ENCODE measurements at places on chromosomes 12 and 14. TPM values are rescaled to one million over a fixed set of nuclear protein-coding genes. Genes with fewer than 3 reads are reported as not detected.

DNA sequence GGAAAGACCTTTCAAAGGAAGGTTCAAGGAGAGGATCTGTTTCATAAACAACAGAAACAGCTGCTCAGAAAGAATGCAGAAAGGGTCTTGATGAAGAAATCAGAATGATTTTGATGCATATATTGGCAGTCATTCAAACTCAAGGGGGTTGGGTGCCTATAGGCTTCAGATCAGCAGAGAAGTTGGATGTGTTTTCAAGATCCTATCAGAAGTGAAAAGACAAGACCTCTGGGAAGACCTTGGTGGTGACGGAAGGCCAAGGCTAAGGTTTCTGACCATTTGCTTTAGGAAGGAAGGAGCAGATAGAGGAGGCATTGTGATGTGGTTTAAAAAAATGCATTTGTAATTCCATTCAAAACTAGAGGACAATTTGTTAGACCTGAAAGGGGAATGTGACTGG, 15.2 kb upstream of the PTPRB start:
- DNase-seq = no peak

DNA sequence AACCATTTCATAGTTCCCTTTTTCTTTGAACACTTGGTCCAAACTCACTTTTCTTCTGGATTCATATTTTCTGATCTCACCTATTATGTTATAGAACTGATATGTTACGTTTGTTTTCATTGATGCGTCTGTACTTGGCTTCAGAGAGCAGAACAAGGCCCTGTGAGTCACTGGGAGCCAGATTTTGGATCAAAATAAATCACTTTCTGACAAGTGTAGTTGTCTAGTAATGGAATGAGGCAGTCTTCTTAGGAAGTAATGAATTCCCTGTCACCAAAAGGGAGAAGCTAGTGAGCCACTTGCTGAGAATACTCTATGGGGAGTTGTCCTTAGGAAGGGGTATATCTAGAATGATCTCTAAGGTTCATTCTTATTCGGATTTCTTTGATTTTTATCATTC, 10.2 kb downstream of the BICD1 start:
- no peak for DNase-seq

DNA sequence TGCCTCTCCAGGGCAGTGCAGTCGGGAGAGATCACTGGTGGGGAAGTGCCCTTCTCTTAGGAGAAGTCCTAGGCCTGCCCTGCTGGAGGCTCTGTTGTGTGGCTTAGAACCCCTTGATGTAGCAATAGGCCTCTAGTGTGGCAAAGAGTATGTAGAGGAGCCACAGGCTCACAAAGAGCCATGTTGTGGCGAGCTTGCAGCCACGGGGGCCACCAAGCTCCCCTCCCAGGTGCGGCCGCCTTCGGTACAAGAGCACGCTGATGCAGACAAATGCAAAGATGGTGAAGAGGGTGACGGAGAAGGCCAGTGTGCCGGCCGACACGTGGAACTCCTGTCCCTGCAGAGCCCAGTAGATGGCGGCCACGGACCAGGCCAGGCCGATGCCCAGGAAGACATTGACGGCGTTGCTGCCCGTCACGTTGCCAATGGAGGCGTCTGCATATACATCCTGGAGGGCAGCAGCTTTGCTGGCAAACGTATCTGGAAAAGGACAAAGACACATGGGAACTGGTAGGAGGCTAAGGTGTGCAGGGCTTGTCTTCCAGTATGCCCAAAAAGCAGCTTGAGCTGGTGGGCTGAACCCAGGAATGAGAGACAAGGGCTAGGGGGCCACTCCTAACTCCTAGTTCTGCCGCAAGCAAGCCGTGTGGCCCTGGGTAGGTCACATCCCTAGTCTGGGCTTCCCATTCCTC, 142.8 kb downstream of the SLC8A3 start:
- no peak for DNase-seq

- no peak for DNase-seq
Measured at GRCh38 chr12:132740652-132741051, 21.0 kb downstream of the ANKLE2 start.

- no peak for DNase-seq
Measured at GRCh38 chr12:72241552-72241951, 30.6 kb upstream of the TRHDE start.

DNA sequence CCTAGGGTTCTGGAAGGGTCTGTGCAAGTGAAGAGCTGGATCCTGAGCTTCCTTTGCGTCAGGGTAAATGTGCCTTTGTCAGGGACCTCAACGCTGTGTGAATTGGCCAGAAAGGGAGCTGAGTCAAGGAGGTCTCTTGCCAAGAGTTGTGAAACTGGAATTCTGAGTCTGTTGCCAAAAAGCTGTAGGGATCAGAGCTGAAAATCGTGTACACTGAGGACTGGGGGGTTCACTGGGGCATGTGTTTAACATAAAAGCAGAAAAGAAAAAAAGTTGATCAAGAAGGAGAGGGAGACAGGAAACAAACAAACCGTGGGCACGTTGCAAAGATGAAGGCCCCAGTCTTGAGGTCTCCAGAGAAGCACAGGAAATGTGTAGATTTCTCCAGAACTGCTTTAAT, 1081.5 kb downstream of the VRK1 start:
- no peak for DNase-seq

DNA sequence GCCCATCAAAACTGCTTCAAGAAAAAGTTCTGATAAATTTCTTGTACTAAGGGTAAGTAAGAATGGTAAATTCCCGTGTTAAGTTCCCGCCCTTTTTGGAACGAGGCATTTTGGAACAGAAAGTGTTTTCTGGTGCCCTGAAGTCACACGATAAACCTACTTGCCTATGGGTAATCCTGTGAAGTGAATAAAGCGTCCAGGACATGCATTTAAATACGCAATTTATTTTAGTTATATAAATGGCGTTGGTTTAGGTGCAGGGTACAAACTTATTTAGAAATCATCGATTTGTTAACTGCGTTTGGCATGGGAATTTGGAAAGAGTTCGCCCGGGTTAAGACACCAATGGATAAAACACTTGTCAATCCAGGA, 715 bp upstream of the RAP1B start:
- peak; percentile 5 for DNase-seq

The GPR68 gene
- 1.7 TPM for total RNA-seq

The TEX22 gene
- 0.11 TPM for total RNA-seq

The PROX2 gene
- total RNA-seq = not detected

The DDN gene
- 0.74 TPM for total RNA-seq

The FUT8 gene
- total RNA-seq = 62.1 TPM

The EIF2B2 gene
- 16.0 TPM for total RNA-seq

The MYF6 gene
- 8.6 TPM for total RNA-seq
